T-helper 2 cell (primary cell): ENCODE measurements at places on chromosomes 7 and 10.

- no peak for DNase-seq
Measured at GRCh38 chr10:124289851-124290795, 128.6 kb downstream of the OAT start.

- no peak for DNase-seq
Measured at GRCh38 chr10:85061401-85061800, 733.0 kb downstream of the CCSER2 start.

GRCh38 chr10:74890460-74890859 is 64.1 kb downstream of the KAT6B start:
- DNase-seq = no peak

DNA sequence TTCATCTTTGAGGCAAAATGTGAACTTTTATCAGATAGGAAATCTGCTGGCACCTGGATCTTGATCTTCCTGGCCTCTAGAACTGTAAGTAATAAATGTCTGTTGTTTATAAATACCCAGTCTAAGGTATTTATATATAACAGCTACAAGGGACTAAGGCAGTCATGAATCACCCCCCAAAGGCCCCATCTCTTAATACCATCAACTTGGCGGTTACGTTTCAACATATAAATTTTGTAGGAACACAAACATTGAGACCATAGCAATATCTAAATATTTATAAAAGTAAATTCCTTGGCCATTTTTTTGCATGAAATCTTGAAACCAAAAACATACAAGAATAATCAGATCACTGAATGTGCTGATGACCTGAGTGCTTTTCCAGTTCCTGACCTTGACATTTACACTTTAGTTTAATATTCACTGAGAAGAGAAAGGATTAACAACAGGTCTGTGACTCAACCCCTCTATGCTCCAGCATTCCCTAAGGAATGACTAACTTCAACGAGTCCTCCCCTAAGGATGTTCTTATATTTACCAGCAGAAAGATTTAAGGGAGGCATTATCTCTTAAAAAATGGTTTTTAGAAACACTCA is 1438.5 kb upstream of the CELF2 start:
- no peak for DNase-seq

- DNase-seq = no peak
Measured at GRCh38 chr7:82778021-82778420, 334.4 kb upstream of the CACNA2D1 start.

- DNase-seq = no peak
Measured at GRCh38 chr10:33509231-33509831, 174.9 kb upstream of the NRP1 start.

GRCh38 chr7:15747301-15747700 is 60.8 kb upstream of the MEOX2 start:
- DNase-seq = no peak

GRCh38 chr10:77341055-77341454 is 296.6 kb downstream of the KCNMA1 start:
- no peak for DNase-seq

- DNase-seq = no peak
Measured at GRCh38 chr10:129780901-129781795, 182.9 kb downstream of the EBF3 start.

GRCh38 chr7:90511776-90512175 is 42.3 kb downstream of the PTTG1IP2 start:
- DNase-seq = no peak

GRCh38 chr10:74419958-74420375 is 268.9 kb downstream of the ADK start:
- DNase-seq = no peak

- no peak for DNase-seq
Measured at GRCh38 chr10:44132361-44133289, 252.3 kb downstream of the CXCL12 start.

DNA sequence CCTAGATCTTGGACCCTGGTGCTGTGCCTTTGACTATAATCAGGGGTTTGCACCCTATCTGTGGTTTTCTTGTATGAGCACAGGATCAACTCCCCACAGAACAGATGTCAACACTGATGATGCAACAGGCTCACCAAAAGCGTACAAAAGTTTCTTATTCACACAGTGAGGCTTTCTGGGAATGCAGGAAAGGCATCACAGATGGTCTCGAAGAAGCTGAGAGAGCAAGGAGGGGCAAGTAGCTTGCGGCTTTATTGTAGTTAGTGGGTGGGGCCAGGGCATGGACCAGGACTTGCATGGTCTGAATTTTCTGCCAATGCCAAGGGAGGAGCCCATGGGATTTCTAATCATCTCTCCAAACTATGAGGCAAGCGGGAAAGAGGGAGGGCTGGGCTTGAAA is 46.2 kb downstream of the SEC61G start:
- no peak for DNase-seq

- DNase-seq = no peak
Measured at GRCh38 chr7:93931655-93932054, 10.1 kb downstream of the GNG11 start.

DNA sequence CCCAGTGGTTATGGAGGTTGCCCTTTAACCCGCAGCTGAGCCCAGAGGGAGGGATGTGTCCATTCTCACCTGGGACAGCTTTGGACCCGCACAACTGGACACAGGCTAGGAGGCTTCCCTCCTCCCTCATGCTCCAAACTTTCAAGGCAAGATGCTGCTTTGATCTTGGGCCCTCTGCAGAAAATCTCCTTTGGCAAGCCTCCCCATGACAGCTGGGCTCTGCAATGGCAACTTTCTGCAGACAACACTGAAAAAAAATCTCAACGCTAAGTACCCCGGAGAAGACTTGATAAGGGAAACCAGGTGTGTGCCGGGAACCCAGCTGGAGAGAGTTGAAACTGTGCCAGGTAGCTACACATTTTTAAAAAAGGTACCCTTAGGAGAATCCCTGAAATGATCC is 610.1 kb downstream of the LRMDA start:
- DNase-seq = no peak
